ENCODE measurements at places on chromosomes 2 and 18.

- no peak for DNase-seq
Measured at GRCh38 chr2:226427538-226428307, 371.9 kb downstream of the IRS1 start.

- no peak for DNase-seq
Measured at GRCh38 chr18:14933049-14933851, 185.3 kb downstream of the ANKRD30B start.

DNA sequence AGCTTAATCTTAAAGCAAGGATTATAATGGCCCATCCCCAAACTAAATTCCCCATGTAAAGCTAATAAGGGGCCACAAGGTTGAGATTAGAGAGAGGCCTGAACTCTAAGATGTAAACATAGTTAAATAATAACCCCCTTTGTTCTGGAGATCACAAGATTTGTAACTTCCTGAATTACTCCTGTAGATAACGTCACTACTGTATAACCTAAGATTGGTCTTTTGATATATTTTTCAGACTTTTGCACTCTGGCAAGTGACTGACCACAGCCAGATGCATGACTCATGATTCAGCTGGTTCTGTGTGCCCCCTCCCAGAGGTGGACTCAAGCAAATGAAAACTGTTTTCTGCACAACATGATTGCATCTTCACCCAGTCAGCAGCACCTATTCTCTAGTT is 686.0 kb upstream of the DDX18 start:
- DNase-seq, result no peak

DNA sequence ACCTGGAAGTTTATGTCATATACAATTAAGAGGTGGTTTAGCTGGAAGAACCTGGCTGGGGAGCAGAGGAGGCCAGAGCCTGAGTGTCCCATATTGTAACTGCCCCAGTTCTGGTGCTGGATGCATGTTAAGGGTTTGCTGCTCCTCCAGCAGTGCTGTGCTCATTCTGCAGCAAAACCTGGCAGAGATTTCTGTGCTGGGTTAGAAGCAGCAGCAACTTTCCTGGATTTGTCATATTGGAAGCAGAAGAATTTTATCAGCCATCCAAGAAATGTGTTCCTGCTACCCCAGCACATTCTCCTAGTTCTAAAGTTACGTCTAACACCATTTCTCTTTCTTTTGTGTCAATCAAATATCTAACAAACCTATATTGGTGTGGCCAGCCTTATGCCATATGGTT is 284.1 kb downstream of the TDRD15 start:
- no peak for DNase-seq

- DNase-seq, result no peak
Measured at GRCh38 chr2:96869281-96869821, 529 bp downstream of the SEMA4C start.

DNA sequence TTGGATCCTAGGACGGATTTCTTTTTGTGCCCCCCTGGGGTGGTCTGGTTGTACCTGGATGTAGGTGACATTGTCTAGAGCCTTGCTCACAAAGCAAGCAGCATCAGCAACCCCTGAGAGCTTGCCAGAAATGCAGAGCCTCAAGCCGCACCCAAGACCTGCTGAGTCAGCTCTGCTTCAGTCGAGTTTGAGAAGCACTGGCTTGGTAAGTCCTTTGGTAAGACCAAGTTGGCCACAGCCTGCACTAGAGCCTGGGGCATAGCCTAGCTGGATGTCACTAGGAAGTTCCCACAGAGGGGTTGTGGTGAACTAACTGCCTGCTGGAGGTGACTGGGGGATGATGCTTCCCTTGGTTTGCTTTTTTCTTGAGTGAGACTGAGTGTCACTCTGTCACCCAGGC is 6.2 kb downstream of the ABCG5 start:
- no peak for DNase-seq

GRCh38 chr2:117825437-117825836 is 10.9 kb downstream of the DDX18 start:
- DNase-seq, result no peak

DNA sequence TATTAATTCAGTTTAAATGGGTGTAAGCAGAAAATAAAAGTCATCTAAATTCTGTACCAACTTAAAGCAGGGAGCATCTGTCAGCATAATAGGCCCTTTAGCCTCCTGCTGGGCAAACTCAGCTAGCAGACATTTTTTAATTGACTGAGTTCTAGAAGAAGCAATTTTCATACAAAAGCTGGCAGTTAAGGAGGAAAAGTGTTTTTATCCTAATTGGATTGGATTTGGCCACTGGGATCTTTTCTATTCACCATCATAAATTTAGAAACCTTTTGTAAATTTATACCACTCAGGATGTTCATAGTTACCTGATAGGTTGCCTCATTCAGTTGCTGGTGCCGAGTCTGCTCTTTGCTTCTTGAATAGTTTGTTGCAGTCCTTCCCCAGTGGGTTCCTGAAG is 262.7 kb upstream of the FSIP2 start:
- DNase-seq, result no peak

- no peak for DNase-seq
Measured at GRCh38 chr2:13681936-13682335, 950.6 kb upstream of the LRATD1 start.

- DNase-seq, result no peak
Measured at GRCh38 chr2:182767578-182767977, 51.5 kb downstream of the DNAJC10 start.

DNA sequence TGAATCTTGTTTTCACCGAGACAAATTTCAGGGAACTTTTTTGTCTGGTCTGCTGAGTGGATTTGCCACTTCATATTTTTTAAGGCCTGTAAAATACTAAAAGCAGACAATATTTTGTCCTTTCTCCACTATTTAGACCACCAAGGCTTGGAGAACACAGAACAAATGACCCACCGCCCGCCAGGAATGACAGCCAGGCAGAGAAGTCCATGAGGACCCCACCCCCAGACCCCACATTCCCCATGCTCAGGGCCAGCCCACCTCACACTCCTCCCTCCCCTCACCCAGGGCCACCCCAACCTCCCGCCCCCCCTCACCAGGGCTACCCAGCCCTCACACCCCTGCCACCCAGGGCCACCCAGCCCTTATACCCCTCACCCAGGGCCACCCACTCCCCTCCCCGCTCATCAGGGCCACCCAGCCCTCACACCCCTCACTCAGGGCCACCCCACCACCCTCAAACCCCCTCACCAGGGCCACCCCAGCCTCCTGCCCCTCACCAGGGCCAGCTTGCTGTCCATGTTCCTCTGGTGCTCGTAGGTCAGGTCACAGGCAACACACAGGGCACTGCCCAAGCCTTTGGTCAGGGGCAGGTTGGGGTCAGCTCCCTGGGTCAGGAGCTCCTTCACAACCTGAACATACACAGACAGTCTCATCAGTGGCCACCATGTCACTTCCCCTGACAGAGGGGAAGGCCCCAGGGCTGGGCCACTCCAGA is 50.6 kb downstream of the ANKMY1 start:
- no peak for DNase-seq

- DNase-seq, result no peak
Measured at GRCh38 chr2:146986161-146986560, 858.7 kb upstream of the ACVR2A start.

DNA sequence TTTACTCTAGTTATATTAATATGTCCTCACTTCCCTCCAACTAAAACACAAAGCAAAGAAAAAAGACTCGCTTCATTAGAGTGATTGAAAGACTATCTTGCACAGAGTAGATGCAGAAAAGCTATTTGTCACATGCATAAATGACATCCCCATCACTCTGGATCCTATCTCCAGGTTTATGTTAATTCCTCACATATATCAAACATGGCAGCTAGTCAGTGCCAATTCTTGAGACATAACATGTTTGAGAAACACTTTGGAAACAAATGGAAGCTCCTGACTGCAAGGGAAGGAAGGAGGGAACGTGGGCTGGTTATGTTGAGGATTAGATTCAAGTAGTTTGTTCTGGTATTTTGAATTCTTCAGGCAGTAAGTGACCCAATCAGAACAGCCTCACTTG is 89.8 kb upstream of the BCL2L11 start:
- no peak for DNase-seq

DNA sequence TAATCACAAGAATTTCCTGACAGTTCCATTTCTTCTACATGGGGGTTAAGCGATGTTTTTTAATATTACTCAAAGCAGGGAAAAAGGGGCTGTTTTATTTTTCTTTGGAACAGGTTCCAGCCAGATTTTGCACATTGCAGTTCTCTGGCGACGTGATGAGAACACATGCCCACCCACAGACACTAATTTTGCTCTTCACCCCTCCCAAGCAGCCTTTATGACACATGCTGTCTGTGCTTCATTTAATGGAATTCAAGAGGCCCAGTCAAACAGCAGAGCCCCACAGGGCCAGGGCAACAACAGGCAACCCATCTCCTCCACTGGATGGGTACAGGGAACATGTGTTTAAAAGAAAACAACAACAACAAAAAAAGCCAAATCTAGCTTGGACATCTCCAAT is 70.8 kb downstream of the SPRED2 start:
- DNase-seq, result no peak

DNA sequence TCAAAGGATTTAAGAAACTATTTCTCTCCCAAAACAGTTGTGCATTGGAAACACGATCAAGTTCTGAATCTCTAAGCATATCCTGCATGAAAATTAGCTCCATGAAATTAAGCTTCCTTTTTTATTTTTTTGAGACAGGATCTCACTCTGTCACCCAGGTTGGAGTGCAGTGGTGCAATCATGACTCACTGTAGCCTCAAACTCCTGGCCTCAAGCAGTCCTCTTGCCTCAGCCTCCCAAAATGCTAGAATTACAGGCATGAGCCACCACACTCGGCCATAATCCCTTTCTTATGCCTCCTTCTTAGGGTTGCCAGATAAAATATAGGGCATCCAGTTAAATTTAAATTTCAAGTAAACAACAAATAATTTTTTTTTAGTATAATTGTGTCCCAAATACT is 124.4 kb downstream of the ARL4C start:
- DNase-seq, result no peak

GRCh38 chr2:64542071-64543007 is 18.2 kb downstream of the AFTPH start:
- no peak for DNase-seq

DNA sequence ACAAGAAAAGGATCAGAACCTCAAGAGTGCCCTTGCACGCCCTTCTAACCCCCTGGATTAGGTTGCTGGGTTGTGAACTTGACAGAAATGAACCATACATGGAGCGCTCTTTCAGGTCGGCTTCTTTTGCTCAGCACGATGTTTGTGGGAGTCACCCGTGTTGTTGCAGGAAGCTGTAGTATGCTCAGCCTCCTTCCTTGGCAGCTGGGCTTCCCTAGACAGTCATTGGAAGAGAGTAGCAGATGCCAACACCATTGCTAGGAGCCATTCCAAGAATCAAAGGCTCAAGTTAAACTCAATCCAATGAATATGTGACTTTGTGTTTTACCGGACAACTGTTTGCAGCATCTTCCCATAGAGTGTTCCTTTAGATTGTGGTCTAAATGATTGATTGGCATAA is 47.0 kb downstream of the RAB12 start:
- no peak for DNase-seq

DNA sequence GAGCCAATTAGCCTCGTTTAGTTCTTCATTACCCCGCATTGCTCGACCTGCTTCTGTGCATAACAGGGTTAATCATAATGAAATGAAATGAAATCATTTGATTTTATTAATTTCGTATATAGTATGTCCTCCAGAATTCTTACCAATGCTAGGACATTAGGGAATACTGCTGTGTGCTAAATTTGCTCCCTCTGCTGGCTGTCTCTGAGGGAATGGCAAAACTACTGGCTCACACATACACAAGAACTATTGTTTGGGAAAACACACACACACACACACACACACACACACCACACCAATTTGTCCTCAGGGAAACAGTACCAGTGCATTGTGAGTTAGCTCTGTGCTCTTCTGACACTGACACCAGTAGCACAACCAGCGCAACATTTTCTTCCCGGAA is 273.3 kb upstream of the TCF4 start:
- DNase-seq, result no peak

DNA sequence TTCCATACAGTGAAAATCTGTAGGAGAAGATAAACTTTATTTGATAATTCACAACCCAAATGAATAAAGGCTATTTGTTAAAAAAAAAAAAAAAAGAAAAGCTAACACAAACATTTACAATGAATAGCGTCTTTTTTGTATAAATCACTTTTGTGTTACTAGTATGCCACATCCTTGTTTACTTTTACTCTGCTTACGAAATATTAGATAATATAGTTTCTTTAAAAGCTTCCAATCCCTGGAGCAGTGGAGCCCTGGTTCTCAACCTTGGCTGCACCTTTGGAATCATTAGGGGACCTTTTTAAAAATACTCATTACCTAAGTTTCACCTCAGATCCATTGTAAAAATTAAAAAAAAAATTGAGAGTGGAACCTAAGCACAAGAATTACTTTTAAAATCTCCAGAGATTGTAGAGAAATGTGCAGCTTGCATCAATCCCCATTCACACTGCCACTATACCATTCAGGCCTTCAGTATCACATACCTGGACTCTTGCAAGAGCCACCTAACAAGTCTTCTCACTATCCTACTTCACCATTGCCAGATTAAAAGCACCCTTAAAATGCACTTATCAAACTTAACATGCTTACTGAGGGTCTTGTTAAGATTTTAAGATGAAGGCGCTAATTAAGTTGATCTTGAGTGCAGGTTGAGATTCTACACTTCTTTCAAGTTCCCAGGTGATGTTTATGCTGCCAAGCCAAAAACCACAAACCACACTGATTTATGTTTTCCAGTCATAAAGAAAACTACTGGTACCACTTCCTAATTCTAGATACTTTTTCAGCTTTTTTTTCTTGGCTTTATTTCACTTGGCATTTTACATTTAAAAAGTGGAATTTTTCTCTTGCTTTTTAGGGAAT is 59.7 kb upstream of the ZC3H15 start:
- DNase-seq, result peak; percentile 5

DNA sequence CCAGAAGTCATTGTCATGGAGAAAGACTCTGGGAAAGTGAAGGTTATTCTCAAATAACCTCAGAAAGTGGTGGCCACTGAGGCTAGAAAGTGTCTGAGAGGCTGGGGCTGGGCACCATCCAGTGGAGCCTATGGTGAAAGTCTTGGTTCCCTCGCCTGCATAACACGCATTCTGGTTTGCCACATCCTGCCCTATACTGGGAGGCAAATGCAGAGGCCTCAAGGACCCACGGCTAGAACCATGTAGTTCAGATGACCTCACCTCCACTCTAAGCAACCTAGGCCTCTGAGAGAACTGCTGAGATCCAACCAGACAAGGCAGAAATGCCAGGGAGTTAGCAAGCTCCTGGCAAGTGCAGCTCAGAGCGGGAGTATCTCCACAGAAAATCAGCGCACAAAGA is 5.1 kb downstream of the ITGB6 start:
- DNase-seq, result peak; percentile 28

GRCh38 chr2:177758591-177759371 is 313.8 kb downstream of the PDE11A start:
- no peak for DNase-seq

DNA sequence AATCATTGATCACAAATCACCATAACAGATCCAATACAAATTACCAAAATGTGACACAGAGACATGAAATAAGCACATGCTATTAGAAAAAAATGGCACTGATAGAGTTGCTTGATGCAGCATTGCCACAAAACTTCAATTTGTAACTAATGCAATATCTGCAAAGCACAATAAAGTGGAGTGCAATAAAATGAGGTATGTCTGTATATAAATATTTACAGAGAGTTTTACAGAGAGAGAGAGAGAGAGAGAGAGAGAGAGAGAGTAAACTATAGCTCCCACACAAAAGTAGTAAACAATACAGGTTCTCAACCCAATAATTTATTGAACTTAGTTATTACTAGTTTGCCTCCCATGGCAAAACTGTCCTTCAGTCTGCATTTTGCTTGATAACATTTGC is 1807.0 kb downstream of the SUCLG1 start:
- DNase-seq, result no peak

All from stimulated activated naive CD8-positive, alpha-beta T cell treated with anti-CD3 and anti-CD28 coated beads, Interleukin-15, amount 100 ng/mL, for 72 hours (primary cell).